Esophagus squamous epithelium (tissue), 5 donors: ENCODE measurements at places on chromosomes 13 and 19. TPM values are rescaled to one million over a fixed set of nuclear protein-coding genes. Genes with fewer than 3 reads are reported as not detected.

Gene CBY2
- not detected for total RNA-seq

DNA sequence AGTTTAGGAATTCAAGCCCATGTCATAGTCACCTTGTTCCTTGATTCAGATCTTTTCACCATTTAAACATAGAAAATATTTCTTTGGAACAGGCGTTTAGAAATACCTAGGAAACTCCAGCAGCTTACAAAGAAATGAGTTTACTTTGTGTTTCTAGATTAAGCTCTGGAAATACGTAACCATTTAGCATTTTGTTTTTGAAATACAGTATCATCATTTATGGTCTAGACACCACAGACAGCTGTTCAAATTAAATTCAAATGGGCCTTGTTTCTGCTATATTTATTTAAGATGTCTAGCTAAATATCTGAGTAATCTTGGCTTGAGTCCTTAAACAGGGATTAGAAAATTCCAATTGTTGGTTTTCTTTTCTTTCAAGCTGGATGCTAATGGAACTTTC, 228.5 kb downstream of the NDFIP2 start:
- no peak for DNase-seq

- no peak for DNase-seq
Observed at GRCh38 chr13:47092202-47092601, 195.3 kb upstream of the HTR2A start.

- no peak for DNase-seq
Observed at GRCh38 chr19:39032063-39032918, at the start of gene FBXO27. Gene FBXO27, minus strand, starts transcription at chr19:39032549. Its CDS starts 322 bp downstream, at chr19:39032227.
